Fibroblast of villous mesenchyme (primary cell): ENCODE measurements at places on chromosomes 1 and 21. TPM values are rescaled to one million over a fixed set of nuclear protein-coding genes. Genes with fewer than 3 reads are reported as not detected.

Gene RIMS3
- 0.32 and 0.86 TPM in 2 replicates for total RNA-seq

DNA sequence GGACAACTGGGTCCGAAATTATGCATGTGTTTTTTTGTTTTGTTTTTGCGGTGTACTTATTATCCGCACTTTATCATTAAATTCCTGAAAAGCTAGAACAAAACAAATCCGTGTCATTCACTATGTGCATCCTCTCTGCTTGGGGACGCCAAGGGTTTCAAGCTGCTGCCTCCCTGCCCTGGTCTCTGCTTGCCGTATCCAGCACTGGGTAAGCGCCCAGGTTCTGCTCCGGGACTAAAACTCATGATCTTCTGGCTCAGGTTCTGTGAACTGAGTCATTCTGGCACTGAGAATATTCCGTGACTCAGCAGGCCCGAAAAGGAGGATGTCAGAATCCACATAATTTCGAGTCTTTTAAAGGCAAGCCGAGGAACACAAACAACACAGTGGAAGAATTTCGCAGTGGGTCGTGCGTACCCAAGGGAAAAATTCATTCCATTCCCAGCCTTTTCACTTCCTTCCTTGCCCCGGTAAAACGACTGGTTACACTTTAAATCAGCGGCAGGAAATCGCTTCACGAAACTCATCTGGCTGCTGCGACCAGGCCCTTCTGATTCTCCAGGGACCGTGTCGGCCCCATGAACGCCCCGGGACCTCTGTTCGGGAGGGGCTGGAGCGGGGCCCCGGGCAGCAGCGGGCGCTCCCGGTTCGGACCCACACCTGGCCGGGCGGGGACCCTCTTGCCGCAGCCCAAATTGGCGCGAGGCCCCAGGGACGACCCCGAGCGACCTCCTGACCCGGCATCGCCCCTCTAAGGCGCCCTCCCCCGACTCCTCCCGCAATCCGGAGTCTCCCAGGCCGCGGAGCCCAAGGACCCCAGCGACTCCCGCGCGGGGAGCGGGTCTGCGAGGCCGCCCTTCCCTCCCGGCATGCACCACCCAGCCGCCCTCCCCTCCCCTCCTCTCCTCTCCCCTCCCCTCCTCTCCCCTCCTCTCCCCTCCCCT, 746 bp upstream of the LAMC1 start:
- DNase-seq, result peak; percentile 98

Gene CHRM3
- total RNA-seq, result under 0.01 TPM in 1 of 2 replicates, not detected in the other

DNA sequence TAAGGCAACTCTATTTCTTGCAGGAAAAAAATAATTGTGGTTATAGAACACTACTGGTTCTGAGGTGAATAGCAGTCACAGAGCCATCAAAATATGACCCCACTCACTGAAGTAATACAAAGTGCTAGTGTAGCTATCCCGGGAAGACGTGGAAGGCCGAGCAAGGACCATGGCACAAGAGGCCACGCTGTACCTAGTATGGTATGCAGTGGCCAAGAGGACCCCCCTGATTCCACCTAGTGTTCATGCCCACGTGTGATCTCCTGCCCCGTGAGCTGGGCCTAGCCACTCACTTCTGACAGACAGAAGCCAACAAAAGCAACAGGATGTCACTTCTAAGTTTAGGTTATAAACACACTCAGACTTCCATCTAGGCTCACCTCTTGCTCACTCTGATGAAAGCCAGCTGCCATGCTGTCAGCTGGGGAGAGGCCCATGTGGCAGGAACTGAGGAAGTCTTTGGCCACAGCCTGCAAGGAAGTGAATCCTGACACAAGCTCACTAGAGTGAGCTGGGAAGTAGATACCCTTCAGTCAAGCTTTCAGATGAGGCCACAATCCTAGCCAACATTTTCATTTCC, 21.7 kb upstream of the LSS start:
- DNase-seq, result peak; percentile 15

GRCh38 chr1:62800825-62801306, 16.9 kb downstream of the ATG4C start:
- DNase-seq, result peak; percentile 81

GRCh38 chr1:205003358-205004131, 39.5 kb upstream of the CNTN2 start:
- no peak for DNase-seq

DNA sequence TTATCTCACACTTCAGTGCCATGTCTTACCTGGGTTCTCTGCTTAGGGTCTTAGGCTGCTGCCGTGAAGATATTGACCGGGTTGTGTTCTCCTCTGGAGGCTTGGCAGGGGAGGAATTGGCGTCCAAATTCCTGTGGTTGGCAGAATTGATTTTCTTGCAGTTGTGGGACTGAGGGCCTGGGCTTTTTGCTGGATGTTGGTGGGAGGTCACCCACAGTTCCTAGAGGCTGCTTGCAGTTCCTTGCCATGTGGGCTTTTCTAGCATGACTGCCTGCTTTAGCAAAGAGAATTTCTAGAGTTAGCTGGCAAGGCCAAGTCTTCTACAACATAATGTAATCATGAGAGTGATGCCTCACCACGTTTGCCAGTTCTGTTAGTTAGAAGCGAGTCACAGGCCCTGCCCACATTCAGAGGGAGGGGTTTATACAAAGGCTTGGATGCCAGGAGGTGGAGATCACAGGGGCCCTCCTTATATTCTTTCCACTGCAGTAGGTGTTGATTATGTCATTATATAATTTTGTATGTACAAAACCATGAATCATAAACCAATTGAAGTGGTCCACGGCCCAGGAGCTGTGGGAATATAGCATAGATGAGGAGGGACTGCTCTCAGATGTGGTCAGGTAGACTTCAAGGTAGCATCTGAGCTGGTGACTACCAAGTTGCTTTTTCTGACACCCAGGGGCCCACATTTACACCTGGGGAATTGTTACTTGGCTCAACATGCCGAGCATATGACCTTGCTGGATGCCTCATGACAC, 6.6 kb downstream of the UBL4B start:
- DNase-seq, result no peak

- no peak for DNase-seq
Measured at GRCh38 chr1:17579951-17580939, 40.7 kb downstream of the ARHGEF10L start.

- DNase-seq, result no peak
Measured at GRCh38 chr1:44078104-44078503, 40.5 kb upstream of the KLF17 start.

GRCh38 chr1:50720457-50721053, 239.5 kb downstream of the FAF1 start:
- DNase-seq, result peak; percentile 7

GRCh38 chr1:167440776-167441175, 77.6 kb downstream of the CD247 start:
- DNase-seq, result no peak

DNA sequence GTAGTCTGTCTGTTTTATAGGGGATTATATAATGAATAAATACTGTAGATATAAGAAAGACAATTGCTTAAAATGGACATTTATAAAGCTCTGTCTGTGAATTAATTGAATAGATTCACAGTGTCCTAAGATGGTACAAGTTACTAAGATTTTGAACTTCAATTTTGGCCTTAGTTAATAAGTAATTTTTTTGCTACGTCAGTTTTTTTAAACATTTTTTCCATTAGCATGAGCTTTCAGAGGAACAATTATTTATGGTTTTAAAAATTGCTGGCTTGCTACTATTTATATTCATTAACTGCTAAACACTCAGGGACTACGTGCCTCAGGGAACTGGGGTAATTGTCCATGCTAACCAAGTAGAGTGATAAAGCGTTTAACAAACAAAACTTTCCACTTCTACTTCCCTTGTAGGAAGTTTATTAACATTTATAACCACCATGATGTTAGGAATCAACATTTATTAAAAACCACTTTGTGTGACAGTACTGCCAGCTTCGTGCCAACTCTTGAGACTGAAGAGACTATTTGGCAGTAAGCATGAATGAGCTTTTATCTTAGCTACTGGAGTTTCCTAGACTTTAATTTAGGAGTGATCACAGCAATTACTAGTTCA, 65.4 kb upstream of the PTGS2 start:
- no peak for DNase-seq

GRCh38 chr1:41278076-41278475, 36.0 kb upstream of the SCMH1 start:
- DNase-seq, result no peak

GRCh38 chr1:12433323-12434053, 184.5 kb downstream of the DHRS3 start:
- DNase-seq, result peak; percentile 77

- no peak for DNase-seq
Measured at GRCh38 chr1:208058267-208058666, 147.3 kb upstream of the CD34 start.

Gene RGL1
- total RNA-seq, result 33.2 and 44.1 TPM in 2 replicates

Gene LCE2A
- 0.43 TPM in 1 of 2 replicates, not detected in the other for total RNA-seq

DNA sequence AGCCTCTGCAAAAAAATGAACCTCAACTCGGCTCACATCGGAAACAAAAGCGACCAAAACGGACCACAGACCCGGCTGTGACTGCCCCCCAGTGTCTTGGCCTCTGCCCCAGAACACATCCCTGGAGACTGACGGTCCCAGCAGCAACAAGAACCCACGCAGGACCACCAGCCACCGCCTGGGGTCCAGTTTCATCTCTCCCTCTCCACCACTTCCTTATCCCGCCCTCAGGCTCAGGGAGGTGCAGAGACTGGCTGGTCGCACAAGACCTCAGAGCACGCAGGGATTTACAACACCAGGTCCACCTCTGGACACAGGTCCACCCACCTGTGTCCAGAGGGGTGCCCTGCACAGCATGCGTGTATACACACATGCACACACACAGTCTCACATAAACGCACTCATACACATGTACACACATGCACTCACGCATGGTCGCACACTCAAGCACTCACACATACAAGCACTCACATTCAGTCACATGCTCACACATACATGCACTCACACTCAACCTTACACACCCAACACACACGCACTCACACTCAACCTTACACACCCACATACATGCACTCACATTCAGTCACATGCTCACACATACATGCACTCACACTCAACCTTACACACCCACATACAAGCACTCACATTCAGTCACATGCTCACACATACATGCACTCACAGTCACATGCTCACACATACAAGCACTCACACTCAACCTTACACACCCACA, 18.6 kb upstream of the TMEM52 start:
- no peak for DNase-seq
